ENCODE measurements at places on chromosomes 1 and 21.

DNA sequence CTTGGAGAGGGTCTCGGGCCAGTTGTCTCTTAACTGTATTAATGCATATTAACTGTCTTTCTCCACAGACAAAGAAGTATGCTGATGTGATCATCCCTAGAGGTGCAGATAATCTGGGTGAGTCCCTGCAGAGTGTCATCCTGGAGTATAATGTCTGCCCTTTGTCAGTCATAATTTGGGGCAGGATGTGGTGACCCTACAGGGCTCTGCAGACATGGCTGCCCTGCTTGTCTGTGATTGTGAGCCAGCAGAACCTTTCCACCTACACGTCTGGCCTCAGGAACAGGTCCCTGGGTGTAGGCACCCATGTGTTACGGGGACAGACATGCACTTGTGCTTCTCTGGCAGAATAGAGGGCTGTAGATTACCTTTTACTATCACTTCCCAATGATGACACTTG is 78.4 kb downstream of the UCK2 start:
- DNase-seq: no peak

GRCh38 chr1:230422221-230422981 is 3.7 kb downstream of the PGBD5 start:
- no peak for DNase-seq

- DNase-seq: no peak
Observed at GRCh38 chr1:225709101-225709500, 56.2 kb upstream of the ENAH start.

GRCh38 chr1:26184086-26184485 is 6.3 kb upstream of the CATSPER4 start:
- DNase-seq: no peak

DNA sequence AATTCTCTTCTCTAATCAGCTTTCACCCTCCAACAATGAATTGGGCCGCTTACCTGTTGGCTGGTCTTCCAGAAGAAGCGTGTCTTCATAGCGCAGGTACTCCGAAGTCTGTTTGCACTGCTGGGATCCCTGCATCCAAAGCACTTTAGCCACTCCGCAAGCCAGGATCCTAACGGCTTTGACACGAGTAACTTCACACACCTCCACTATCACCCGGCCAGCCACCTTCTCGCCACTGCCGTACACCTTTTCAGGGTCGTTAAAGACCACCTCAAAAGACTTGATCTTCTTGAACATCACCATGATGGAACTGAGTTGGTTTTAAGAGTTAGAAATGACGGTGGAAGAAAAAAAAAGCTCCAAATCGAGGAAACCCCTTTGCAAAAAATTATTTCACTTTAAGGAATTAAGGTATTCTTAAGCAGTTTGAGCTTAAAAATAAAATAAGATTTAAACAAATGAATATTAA is 381 bp downstream of the TXNIP start:
- no peak for DNase-seq
